ENCODE measurements at places on chromosomes 12 and 14.

- DNase-seq, result peak; percentile 28
Measured at GRCh38 chr12:106179086-106179485, 40.3 kb upstream of the NUAK1 start.

GRCh38 chr12:65895759-65896656, 71.7 kb downstream of the HMGA2 start:
- DNase-seq, result no peak

DNA sequence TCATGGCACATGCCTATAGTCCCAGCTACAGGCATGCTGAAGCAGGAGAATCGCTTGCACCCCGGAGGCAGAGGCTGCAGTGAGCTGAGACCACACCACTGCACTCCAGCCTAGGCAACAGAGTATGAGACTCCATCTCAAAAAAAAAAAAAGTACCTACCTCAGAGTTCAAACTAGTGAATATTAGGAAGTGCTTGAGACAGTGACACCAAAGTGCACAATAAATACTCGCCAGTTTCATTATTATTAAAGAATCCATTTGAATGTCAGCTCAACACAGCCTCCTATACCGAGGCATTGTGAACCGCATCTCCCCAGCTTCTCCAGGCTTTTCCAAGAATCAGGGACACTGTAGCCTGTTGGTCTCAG, 5.0 kb downstream of the GAPDH start:
- no peak for DNase-seq

DNA sequence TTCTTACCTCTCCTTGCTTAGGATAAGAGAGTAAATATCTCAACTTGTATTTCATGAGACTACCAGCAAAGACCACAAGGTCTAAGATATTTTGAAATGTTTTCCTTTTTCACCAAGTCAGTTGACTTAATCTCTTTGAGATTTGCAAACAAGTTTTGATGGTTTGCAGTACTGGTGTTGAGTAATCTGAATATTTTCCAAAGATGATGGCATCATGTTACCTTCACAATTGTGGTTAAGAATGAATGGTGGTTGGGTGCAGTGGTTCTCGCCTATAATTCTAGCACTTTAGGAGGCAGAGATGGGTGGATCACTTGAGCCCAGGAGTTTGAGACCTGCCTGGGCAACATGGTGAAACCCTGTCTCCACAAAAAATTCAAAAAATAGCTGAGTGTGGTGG, 225.7 kb downstream of the TMTC2 start:
- no peak for DNase-seq

DNA sequence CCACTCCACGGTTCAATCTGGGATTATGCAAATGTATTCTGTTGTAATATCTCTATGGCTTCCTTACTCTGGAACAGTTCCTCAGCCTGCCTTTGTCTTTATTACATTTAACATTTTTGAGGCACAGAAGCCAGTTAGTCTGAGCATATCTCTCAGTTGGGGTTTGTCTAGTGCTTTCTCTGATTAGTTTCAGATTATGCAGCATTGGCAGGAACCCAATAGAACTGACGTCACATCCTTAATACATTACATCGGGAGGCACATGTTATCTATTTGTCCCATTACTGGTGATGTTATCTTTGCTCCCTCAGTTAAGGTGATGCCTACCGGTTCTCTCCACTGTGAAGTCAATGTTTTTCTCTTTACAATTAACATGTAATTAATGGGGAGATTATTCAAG, 62.4 kb downstream of the PPM1A start:
- no peak for DNase-seq

DNA sequence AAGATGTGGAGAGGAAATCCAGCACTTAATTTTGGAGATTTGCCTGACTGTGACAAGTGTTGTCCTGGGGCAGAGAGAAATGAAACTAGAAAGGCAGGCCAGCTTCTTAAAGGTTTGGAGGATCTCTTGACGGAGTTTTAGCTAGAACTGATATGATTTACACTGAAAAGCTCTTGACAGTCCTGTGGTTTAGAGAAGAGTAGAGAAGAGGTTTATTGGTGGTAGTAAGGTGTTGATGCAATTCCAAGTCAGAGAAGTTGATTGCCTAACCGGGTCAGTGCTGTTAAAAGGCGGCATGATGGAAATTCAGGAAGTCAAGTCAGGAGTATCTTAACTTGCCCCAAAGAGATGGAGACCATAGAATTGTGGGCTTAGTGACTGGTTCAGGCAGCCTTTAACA, 89.0 kb upstream of the TRAF3 start:
- no peak for DNase-seq

DNA sequence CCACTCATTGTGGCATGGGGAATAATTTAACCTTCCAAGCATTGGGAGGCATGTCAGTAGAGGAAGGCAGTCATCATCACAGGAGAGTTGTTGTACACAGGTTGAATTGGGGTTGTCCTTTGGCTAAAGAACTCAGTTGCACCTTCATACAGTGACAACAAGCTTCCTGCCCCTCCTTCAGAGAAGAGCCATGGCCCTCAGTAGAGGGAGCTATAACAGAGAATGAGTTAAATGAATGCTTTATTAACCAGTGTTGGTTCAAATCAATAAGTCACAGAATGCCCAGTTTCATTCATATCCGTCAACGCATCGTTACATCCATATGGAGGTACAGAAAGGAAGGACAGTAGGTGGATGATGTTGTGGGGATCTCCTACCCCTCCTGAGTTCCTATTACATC, 4.8 kb downstream of the IFNG-AS1 start:
- no peak for DNase-seq

DNA sequence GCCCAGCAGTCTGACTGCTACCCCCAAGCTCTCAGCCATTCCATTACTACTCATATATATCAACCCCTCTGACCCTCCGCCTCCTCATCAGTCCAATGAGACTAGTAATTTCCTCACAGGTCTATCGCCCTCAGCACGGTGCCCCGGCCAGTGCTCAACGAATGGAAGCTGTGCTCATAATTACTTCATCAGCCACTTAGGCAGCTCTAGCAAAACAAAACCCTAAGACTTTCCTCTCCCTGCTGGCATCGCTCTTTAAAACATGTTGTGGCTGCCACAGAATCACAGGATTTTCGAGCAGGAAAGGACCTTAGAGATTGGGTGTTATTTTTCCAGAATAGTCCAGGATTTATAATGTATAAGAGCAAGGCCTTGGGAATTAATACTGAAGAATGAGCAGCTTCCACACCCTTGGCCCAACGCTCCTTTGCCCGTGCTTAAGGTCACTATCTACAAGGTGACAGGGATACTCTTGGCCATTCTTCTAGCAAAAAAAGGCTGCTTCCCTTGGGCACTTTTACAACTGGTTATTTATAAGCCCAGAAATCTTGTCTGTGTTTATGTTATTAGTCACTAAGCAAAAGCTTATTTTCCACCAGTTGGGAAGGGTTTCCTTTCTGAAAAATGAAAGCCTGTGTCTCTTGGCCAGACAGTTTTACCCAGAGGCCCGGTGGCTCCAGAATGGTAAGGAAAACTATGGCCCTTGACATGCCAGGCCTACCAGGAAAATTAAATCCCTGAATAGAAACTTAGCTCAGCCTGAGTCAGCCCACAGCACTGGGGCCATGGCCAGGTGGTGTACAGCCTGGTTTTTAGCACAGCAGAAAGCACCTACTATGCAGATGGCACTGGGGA, 47.9 kb downstream of the NUAK1 start:
- no peak for DNase-seq

DNA sequence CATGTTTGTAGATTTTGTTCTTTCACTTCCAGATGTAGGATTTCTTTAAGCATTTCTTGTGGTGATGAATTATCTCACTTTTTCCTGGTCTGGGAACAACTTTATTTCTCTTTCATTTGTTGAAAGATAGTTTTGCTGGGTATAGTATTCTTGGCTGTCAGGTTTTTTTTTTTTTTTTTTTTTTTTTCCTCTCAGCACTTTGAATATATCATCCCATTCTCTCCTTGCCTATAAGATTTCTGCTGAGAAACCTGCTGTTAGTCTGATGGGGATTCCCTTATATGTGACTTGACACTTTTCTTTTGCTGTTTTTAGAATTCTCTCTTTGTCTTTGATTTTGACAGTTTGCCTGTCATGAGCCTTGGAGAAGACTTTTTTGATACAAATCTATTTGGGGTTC, 30.5 kb downstream of the SMCO2 start:
- DNase-seq, result no peak

DNA sequence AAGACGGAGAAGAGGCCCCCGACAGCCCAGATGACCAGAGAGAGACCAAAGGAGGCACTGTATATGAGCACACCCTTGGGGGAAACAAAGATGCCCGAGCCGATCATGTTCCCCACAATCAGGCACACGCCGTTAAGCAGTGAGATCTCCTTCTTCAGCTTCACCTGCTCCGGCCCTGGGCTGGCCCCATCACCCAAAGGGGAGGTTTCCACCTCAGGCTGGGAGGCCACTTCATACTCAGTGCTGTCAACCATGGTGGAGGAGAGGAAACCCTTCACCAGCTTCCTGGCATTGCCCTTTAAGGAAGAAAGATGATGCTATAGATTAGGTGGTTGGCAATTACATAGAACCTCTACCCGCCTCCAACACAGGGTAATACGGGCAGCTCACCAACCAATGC, 2.1 kb downstream of the SLC7A7 start:
- DNase-seq, result no peak

- peak; percentile 67 for DNase-seq
Measured at GRCh38 chr14:95477411-95478269, 38.8 kb downstream of the SYNE3 start.

- DNase-seq, result no peak
Measured at GRCh38 chr12:122908915-122909314, 13.0 kb upstream of the VPS37B start.

DNA sequence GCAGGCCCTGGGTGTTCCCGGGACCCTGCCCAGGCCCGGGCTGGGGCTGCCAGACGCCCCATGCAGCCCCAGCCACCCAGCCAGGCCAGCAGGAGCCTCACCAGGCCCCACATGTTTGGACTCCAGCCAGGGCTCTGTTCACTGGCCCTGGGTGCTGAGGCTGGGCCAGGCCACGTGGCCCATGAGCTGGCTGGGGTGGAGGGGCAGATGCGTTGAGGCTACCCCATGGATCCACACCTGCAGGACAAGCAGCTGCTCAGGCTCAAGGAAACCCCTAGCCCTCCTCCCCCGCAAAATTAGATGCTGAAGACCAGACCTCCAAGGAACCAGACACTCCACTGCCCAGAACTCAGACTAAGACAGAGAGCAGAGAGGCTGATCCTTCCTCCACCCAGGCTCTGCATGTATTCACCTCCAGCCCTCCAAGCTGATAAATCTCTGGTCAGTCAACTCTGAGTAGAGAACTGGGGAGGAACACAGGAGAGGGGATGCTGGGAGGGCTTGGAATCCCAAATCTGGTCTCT, 1.6 kb downstream of the CDH24 start:
- DNase-seq, result no peak

DNA sequence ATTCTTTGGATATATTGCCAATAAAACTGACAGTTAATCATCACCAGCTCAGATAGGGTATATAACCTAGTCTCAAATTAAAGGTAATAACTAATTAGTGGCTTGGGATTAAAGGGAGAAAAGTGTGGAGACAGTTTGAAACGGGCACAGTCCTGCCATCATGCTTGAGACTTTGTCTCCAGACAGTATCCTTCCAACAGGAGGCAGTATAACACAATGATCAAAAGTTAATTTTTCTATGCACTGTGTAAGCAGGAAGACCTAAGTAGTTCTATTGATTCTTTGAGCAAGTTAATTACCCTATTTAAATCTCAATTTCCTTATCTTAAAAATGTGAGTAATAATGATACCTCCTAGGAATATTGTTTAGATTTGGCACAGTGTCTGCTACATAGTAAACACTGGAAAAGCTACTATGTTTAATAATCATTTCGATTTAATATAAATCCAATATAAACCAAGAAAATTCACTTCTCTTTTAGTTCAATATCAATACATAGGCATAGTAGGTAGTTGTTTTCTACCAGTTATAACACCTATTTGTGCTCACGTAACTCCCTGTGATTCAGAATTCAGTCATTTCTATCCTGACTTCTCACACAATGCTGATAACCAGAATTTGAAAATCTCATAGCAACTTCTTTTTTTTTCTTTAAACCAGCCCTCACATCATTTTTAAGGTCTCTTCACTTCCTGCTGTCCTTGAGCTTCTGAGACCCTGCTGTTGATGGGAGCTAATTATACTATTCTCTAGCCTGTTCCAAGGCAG, 53.7 kb downstream of the GALNT4 start:
- DNase-seq, result peak; percentile 1

GRCh38 chr12:5648692-5649359, 216.9 kb downstream of the NTF3 start:
- DNase-seq, result peak; percentile 43

DNA sequence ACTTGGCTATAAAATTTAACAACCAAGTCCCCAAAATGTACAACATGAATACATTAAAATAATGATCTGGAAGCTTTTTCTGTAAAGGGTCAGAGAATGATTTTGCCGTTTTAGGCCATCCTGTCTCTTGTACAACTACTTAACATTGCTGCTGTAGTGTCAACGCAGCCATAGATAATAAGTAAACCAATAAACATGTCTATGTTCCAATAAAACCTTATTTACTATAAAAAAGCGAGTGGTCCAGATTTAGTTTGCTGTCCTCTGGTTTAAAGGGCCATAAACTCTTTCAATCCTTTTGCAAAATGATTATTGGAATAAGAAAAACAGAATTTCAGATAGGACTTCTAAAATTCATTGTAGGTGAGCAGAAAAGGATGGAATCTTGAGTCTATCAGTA, 29.2 kb downstream of the SBNO1 start:
- no peak for DNase-seq

DNA sequence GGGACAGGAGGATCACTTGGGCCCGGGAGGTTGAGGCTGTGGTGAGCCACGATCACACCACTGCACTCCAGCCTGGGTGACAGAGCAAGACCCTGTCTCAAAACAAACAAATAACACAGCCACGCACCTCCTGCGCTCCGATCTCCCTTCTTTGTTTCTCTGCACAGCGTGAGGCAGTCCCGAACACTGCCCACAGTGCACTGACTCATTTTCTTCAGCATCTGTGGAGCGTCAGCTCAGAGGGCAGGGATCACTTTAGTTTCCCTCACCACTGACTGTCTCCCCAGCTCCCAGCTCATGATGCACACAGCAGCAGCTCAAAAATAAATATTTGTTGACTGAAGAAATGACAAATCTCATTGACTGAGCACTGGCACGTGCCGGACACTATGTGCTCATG, 883 bp upstream of the MYL2 start:
- DNase-seq, result no peak

GRCh38 chr12:94488463-94488862, 28.8 kb upstream of the CEP83 start:
- no peak for DNase-seq

DNA sequence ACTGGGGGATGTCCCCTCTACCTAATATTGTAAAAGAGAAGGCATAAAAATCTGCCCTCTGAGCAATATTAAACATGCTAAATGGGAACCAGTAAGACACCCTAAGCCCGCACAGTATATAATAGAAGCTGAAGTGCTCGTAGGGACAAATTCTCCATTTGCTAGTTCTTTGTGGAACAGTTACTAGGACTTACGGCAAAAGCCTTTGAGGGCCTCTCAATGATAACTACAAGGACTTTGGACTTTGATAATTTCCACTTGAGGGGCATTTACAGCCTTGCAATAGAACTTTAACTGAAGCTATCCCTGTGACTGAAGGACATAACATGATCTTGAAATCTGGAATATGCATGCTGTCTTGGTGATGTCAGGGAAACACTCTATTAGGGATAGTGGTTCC, 111.5 kb upstream of the IFNG-AS1 start:
- DNase-seq, result no peak

- no peak for DNase-seq
Measured at GRCh38 chr12:47190905-47191304, 111.1 kb upstream of the AMIGO2 start.

Measured in NCI-H2081 (cell line).